Endodermal cell (in vitro differentiated cells): ENCODE measurements at places on chromosomes 1 and 21. TPM values are rescaled to one million over a fixed set of nuclear protein-coding genes. Genes with fewer than 3 reads are reported as not detected.

- no peaks in the 10 kb centered on the region for H3K36me3 ChIP-seq
- H3K27me3 ChIP-seq, result no peaks in the 10 kb centered on the region
- H3K27ac ChIP-seq, result no peak overlapping the region
- no peaks in the 10 kb centered on the region for H3K4me1 ChIP-seq
Observed at GRCh38 chr1:228544021-228544850, 57.1 kb downstream of the RNF187 start.

DNA sequence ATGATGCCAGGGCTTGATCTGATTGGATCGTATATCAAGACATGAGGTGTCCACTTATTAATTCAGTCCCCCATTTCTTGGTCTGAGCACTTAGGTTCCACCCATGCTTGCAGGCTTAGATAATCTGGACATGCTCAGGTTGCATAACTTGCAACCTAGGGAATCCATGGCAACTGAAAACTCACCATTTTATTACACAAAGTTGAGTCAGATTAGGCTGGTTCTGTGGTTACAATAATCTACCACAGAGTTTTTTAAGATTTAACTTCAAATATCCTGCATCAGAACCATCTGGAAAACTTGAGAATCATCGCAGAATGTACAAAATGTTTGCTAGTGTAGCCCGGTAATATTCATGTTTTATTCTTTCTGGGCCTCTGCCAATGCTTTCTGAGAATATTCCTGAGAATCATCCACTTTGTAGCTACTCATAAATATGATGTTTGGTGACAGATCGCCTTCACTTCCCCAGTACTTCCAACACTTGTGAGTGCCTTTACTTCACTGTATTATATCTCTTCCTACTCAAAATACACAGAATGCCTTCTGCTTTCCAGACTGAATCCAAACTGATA, 707.2 kb upstream of the ADAMTS5 start:
- no peak overlapping the region for H3K4me3 ChIP-seq
- H3K4me1 ChIP-seq, result no peaks in the 10 kb centered on the region
- H3K27ac ChIP-seq, result no peak overlapping the region

DNA sequence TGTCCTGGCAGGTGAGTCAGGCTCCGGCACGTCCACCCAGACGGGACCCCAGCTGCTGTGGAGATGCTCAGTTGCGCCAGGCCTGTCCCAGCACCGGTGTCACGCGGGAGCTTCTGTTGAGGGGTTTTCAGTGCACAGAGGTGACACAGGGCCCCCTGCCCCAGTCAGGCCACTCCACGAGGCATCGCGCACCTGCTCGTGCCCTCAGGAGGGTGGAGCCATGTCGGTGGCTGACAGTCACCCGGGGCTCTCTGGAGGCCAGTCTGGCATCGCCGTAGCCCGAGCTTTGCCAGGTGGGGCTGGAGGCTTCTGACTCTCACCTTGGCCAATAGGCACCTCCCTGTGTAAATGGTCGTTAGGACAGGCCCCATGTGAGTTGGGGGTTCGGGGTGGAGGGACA, 11.1 kb downstream of the TMEM240 start:
- peaks cover 16% of the 10 kb centered on the region for H3K36me3 ChIP-seq
- no peak overlapping the region for H3K27ac ChIP-seq
- no peaks in the 10 kb centered on the region for H3K27me3 ChIP-seq
- no peak for DNase-seq
- H3K4me1 ChIP-seq, result no peaks in the 10 kb centered on the region
- H3K4me3 ChIP-seq, result no peak overlapping the region

DNA sequence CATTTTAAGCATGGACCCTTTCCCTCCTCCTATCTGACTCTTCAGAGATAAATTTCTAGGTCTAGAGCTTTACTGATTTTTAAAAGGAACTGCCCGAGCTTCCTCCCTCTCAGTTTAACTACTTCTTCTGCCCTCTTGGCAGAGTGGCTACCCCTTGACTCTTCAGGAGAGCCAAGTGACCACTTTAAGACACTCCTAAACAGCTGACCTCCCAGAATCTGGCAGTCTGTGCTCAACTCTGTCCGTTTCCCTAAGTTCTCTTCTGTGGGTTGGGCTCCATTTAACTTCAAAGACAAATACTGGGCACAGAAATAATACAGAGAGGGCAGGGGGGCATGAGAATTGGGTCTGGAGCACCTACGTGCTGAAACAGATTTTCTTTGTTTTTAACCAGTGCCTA, 196.3 kb upstream of the FOXD3 start:
- no peak overlapping the region for H3K27ac ChIP-seq
- H3K4me3 ChIP-seq, result no peak overlapping the region
- H3K27me3 ChIP-seq, result no peaks in the 10 kb centered on the region
- no peaks in the 10 kb centered on the region for H3K36me3 ChIP-seq

DNA sequence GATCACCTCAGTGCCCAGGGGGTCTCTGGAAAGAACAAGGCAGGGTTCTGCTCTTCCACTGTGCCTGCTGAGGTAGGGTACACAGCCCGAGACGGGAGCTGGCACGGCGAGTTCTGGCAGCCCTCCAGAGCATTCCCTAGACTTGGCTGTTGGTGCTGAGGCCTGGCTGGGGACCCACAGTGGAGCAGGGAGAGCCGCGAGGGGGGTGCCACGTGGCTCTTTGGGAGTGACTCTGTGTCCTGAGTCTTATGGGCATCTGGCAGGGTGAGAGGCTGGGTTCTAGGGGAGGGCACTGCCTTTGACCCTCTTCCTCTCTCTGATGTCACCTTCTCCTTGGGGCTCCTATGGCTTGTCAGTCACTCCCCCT, 336.4 kb downstream of the CAMTA1 start:
- no peaks in the 10 kb centered on the region for H3K27me3 ChIP-seq
- DNase-seq, result no peak
- H3K27ac ChIP-seq, result no peak overlapping the region
- no peak overlapping the region for H3K4me3 ChIP-seq
- no peaks in the 10 kb centered on the region for H3K4me1 ChIP-seq
- no peaks in the 10 kb centered on the region for H3K36me3 ChIP-seq

DNA sequence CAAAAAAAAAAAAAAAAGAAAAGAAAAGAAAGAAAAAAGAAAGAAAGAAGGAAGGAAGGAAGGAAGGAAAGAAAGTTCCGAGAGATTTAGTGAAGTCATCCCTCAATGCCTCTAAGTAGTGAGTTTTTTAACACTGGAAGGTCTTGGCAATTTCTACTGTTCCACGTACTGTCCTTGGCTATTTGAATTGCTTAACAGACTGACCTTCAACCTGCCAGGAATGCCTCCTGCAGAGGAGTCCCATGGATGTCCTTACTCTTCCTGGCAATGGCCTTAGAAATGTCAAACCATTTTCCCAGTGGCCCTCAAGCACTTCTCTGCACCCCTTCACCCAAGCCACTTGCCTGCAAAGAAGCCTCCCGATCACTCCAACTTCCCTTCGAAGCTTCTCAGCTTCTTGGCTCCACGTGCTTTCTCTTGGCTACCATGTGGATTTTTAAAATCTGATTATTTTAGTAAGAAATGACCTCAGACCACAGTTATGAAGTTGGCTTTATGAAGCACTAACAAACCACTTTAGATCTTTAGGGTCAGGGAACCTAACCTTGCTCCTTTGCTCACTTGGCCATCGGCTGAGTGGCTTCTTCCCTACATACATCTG, 43.7 kb upstream of the ABCG1 start:
- no peaks in the 10 kb centered on the region for H3K36me3 ChIP-seq
- H3K4me1 ChIP-seq, result no peaks in the 10 kb centered on the region
- DNase-seq, result no peak
- H3K4me3 ChIP-seq, result no peak overlapping the region

- DNase-seq, result no peak
- no peaks in the 10 kb centered on the region for H3K36me3 ChIP-seq
- H3K27ac ChIP-seq, result no peak overlapping the region
- no peaks in the 10 kb centered on the region for H3K27me3 ChIP-seq
- H3K4me3 ChIP-seq, result no peak overlapping the region
- no peaks in the 10 kb centered on the region for H3K4me1 ChIP-seq
Observed at GRCh38 chr1:89085781-89086180, 20.8 kb upstream of the GBP1 start.

GRCh38 chr1:204662530-204662929, 23.0 kb downstream of the LRRN2 start:
- no peaks in the 10 kb centered on the region for H3K27me3 ChIP-seq
- H3K4me3 ChIP-seq, result no peak overlapping the region
- H3K4me1 ChIP-seq, result peaks cover 5% of the 10 kb centered on the region
- no peak overlapping the region for H3K27ac ChIP-seq
- H3K36me3 ChIP-seq, result no peaks in the 10 kb centered on the region

- no peaks in the 10 kb centered on the region for H3K27me3 ChIP-seq
- peak overlapping the region; percentile 38 for H3K27ac ChIP-seq
- H3K4me1 ChIP-seq, result no peaks in the 10 kb centered on the region
- H3K36me3 ChIP-seq, result no peaks in the 10 kb centered on the region
- no peak overlapping the region for H3K4me3 ChIP-seq
- no peak for DNase-seq
Observed at GRCh38 chr1:54173681-54174080, 20.9 kb upstream of the CDCP2 start.

Gene HSD3B2
- total RNA-seq, result not detected in 2 replicates

Gene SYCP1
- not detected in 3 replicates for total RNA-seq

Gene CHIA
- not detected in 2 replicates for total RNA-seq
